ENCODE measurements at places on chromosomes 1 and 21.

DNA sequence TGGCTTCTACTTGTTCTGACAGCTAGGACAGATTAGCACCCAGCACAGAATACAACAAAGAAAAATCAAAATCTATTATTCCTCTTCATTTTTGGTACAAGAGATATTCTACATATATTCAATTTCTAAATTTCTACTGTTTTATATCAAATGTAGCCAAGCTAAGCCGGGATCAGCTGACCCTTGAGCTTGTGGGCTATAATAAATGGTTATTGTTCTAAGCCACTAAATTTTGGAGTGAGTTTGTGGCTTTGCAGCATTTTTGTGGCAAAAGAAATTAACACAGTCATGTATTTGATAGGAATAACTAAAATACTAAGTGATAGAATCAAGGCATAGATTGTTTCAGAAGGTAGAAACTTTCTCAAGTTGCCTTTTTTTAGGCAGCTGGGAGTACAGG is 50.7 kb downstream of the APP start:
- DNase-seq, result no peak

GRCh38 chr1:172818841-172819527 is 160.1 kb downstream of the FASLG start:
- no peak for DNase-seq

DNA sequence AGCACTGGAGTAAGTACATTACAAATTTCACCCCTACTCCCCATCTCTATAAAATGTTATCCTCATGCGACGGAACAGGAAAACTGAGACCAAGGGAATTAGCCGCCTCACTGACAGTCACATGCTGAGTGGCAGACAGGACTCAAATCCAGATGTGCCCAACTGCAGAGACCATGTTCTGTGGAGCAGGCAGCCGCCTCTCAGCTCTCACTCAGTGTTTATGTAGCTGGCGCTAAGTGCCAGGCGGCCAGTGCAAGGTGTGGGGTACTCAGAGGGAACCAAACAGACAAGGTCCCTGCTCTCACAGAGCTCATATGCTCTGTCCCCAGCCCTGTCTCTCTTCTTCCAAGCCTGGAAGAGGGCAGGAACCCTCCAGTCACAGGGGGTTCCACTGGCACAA is 5.1 kb downstream of the CAPZB start:
- no peak for DNase-seq

GRCh38 chr1:108504447-108504846 is 54.3 kb downstream of the NBPF6 start:
- no peak for DNase-seq
